ENCODE measurements at places on chromosomes 11 and 22.

- DNase-seq = no peak
Observed at GRCh38 chr11:12944889-12945288, 64.2 kb upstream of the RASSF10 start.

- DNase-seq = no peak
Observed at GRCh38 chr11:81987829-81988472, 745.7 kb downstream of the FAM181B start.

GRCh38 chr11:10050561-10050960, 243.5 kb downstream of the SBF2 start:
- no peak for DNase-seq

GRCh38 chr22:19036523-19037273, 85.5 kb downstream of the DGCR2 start:
- DNase-seq = no peak

GRCh38 chr11:134509381-134510232, 97.6 kb upstream of the B3GAT1 start:
- DNase-seq = no peak

DNA sequence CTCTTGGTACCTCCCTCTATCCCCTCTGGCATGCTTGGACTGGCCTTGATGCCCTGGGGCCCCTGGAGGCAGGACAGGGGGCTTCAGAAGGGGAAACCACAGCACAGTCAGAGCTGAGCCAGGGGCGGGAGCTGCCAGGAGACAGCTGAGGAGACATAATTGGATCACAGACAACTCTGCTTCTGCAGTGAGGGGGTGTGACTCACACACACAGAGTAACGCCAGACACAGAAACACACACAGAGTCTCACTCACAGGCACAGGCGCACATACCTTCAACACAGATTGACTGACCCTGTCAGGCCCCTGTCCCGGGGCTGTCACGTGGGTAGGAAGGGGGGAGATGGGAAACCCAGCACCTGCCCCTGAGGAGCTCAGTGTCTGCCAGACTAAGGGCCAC, 20.6 kb downstream of the STARD10 start:
- no peak for DNase-seq

GRCh38 chr22:27802346-27803073, 954 bp upstream of the MN1 start:
- DNase-seq = no peak

GRCh38 chr22:44207981-44208317, 27.2 kb downstream of the PARVG start:
- DNase-seq = no peak

DNA sequence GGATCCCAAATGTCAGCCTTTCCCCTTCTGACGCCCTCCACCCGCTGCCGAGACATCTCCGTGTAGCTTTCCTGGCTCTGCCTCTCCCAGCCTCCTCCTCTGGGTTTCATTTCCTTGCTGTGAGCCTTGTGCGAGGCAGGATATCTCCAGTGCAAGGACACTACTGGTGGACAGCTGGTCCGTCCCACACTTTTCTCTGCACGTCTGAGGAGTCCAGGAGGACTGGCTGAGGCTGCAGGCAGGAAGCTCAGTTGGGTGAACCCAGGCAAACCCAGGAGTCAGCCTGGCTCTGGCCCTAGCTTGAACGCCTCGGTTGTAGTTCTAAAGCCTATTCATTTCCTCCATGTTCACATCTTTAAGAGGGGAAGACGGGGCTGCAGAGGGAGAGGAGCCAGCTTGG, 145.5 kb downstream of the ST3GAL4 start:
- DNase-seq = no peak

DNA sequence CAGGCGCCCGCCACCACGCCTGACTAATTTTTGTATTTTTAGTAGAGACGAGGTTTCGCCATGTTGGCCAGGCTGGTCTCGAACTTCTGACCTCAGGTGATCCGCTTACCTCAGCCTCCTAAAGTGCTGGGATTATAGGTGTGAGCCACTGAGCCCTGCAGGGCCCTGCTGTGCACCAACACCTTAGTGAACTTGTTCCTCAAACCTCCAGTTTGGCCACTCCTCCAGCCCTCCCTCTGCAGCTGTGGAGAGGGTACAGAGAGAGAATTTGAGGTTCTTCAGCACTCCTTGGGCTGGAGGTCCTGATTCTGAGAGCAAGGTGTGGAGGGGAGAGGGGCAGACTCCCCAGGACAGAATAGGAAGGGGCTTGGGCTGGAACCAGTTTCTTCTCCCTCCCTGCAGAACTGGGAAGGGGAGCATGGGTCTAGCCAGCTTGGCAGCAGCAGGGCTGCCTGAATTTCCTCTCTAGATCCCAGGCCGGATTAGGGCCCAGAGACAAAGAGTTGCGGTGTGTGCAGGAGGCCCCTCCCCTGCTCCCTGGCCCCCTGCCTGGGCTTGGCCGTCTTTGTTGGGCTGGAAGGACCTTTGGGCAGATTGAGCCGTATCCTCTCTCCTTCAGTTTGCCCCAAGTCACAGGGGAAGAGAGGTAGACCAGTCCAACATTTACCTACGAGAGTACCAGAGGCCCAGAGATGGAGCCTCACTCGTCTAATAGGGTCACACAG, 2.3 kb upstream of the PEX16 start:
- no peak for DNase-seq

GRCh38 chr22:26444777-26445176, 15.7 kb downstream of the ASPHD2 start:
- no peak for DNase-seq

- DNase-seq = peak; percentile 39
Observed at GRCh38 chr11:117986981-117987574, 884 bp downstream of the IL10RA start.

DNA sequence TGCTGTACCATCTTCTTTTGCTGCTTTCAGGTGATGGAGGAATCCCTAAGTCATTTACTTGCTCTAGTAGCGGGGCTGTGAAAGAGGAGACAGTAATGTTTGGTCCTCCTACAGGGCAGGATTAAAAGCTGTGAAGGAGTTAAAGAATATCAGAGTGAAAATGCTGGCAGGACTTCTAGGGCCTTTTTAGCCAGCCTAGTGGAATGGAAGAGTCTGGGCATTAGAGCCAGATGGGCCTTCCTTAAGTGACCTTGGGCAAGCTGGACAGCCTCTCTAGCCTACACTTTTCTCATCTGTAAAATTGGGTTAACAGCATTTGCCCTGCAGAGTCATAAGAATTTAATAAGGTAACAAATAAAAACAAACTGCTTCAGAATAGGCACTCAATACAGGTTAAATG, 114.7 kb downstream of the RBFOX2 start:
- DNase-seq = no peak

- DNase-seq = no peak
Observed at GRCh38 chr11:63762654-63763495, 5.7 kb downstream of the ZFTA start.

GRCh38 chr11:123258877-123259276, 63.8 kb upstream of the CLMP start:
- no peak for DNase-seq

GRCh38 chr11:85123752-85124231, 503.4 kb downstream of the DLG2 start:
- no peak for DNase-seq

GRCh38 chr11:29352273-29352795, 664.5 kb downstream of the KCNA4 start:
- DNase-seq = no peak

DNA sequence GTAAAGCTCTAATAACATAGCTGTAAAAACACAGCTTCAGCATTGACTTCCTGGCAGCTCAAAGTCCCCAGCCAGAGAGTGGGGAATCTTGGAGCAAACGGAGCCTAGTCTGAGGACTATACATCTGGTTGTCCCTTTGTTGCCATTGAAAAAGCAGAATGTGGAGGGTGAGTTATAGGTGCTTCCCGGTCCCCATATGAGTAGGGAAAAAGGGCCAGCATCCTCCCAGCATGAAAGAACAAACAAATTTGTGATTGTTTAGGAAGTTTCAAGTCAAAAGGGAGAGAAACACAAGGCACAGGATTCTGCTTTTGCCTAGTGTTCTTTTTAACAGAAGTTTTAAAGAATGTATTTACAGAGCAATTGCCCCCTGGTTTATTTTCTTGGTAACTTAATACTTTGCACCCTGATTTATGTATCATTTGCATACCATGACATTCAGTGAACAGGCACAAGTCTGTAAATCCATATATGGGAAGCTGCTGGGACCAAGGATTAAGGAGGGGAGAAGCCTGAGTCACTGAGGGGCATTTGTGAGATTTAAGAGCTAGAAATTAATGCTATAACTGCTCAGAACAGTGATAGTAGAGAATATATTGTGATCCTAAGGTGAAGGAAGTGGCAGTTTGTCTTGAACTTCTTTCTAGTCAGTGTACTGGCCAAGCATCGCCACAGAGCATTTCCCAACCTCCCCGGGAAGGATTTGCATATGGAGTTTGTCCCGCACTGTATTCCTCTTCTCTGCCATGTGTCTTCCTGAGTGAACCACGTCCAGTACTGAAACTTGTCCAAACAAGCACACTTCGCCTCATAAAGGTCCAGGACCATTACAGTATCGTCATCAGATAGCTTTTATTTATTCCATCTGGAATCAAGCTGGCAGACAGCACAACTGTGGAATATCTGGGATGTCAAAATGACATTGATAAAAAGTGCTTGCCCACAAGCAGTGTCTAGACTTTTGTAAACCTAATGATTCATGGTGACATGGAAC, 103.0 kb downstream of the DBX1 start:
- DNase-seq = no peak

DNA sequence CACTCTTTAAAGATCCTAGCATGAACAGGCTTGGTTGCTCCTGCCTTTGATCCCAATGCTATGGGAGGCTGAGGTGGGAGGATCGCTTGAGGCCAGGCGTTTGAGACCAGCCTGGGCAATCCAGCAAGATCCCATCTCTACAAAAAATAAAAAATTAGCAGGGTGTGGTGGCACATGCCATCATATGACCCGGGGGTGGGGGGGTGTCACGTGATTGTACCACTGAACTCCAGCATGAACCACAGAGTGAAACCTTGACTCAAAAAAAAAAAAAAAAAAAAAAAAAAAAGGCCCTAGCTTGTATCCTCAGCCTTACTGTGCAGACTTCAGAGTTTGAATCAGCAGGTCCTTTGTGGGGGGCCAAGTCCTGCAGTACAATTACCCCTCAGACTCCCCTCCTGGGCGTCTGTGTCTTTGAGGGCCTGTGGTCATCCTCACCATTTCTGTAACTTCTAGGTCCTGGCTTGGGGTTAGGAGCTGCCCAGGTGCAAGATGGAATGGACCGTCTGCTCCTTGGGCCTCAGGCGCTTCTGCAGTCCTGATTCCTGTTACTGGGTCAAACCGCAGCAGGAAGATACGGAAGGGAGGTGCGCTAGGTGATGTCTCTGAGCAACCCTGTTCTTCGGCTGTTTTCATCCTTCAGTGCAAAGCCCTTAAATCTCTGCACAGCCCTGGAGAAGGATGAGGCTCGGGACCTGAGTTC, 208.1 kb downstream of the CTTN start:
- no peak for DNase-seq

DNA sequence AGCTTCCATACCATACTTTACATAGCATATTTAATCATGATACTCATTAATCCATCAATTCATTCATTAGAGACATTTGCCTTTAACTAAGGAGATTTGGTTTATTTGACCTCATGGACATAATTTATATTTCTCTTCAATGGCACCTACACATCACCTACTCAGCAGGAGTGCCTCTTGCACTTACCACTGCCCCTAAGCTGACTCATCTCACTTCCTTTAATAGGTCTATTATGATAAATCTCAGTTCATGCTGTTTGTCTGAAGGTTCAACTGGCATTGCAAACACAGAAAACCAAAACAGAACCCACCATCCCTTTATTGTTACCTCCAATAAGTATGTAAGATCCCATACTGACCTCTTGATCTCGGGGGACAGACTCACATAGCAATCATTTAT, 186.7 kb downstream of the LUZP2 start:
- no peak for DNase-seq

DNA sequence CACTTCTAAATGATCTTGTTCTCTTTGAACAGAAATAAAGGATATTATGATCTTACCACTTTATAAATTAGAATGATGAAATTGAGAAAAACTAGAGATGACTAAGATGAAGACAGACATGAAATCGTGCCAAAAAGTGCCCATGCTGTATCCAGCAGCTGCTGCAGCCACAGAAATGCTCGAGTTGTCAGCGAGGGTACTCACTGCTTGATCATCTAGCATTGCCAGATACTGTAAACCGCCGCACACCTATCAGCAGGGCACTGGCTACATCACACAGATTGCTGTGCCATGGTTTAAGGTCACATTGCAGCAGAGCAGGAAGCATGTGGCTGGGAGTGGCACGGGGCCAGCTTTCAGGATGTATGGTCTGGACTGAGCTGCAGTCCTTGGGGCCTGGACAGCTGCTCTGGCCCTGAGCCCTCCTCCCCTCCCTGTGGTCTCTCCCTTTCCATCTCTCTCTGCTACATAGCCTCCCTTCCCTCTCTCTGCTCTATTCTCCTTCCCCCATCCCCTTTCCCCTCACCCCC, 51.0 kb upstream of the SEPTIN5 start:
- no peak for DNase-seq

DNA sequence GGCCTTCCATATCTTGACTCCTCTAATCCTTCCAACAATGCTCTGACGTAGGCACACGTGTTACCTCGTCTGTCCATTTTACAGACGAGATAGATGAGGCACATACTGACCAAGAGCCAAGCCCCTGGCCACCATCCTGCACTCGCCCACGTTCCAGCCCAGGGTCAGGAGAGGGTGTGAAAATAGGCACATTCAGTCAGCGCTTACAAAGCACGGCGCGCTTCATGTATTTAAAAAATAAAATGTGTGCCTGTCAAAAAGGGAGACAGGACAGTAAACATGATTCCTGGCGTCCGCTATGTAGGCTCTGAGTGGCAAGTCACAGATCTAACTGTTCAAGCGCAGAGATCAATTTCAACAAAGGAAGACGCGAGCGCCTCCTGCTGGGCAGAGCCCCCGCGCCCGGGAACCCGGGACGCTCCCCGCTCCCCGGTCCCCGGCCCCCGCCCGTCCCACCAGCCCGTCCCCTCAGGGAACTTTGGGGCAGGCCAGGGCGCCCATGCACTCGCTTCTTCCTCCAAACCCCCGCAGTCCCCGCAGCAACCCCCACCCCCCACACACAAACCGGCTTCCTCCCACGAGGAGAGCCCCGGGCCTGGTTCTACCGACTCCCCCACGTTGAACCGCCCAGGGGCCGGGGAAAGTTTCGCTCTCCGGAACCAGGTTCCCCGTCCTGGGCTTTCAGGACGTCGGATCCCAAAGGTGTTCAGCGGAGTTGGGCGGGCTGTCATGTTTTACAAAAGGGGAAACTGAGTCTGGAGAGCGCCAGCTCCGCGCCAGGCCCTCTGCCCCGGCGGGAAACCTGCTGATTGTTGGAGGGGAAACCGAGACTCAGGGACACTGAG, 10.4 kb upstream of the C1QTNF6 start:
- DNase-seq = peak; percentile 89

Measured in activated CD8-positive, alpha-beta memory T cell treated with anti-CD3 and anti-CD28 coated beads for 1 hour (primary cell).